NCI-H2171 (cell line): ENCODE measurements at places on chromosomes 12 and 14.

DNA sequence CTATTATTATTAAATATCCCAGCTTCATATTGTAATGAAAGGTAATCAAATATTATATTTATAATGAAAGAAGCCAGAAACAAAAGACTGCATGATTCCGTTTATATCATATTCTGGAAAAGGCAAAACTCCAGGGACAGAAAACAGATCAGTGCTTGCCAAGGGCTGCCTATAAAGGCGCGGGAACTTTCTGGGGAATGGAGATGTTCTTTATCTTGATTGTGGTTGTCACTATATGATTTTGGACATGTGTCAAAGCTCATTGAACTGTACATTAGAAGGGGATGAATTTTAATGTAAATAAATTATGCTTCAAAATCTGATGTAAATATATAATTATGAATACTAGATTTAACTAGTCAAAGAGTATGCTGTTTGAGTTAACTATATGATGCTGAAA, 115.4 kb upstream of the KRAS start:
- no peak for DNase-seq

GRCh38 chr12:71536279-71536938, 96.8 kb downstream of the LGR5 start:
- no peak for DNase-seq

GRCh38 chr14:75259510-75259855, 19.1 kb upstream of the FOS start:
- peak; percentile 61 for DNase-seq

GRCh38 chr14:71629765-71630492, 302.3 kb upstream of the RGS6 start:
- no peak for DNase-seq

- DNase-seq = no peak
Observed at GRCh38 chr14:72920008-72920407, 6.3 kb upstream of the DCAF4 start.

DNA sequence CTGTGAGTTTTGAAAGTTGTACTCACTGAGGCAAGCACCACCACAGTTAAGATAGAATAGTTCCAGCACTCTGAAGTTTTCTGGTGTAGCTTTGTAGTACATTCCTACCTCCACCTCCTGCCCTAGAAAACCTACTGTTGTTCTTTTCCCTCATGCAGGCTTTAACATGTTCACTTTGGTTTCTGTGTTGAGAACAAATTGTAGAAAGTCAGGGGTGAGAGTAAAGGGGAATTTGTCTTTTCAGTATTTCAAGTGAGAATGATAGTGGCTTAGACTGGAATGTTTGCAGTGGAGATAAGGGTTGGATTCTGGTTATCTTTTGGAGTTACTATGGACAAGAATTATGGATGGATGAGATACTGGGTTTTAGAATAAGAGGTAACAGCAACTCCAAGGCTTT, 67.2 kb downstream of the AEBP2 start:
- DNase-seq = no peak
